ENCODE measurements at places on chromosomes 3 and 15. TPM values are rescaled to one million over a fixed set of nuclear protein-coding genes. Genes with fewer than 3 reads are reported as not detected.

DNA sequence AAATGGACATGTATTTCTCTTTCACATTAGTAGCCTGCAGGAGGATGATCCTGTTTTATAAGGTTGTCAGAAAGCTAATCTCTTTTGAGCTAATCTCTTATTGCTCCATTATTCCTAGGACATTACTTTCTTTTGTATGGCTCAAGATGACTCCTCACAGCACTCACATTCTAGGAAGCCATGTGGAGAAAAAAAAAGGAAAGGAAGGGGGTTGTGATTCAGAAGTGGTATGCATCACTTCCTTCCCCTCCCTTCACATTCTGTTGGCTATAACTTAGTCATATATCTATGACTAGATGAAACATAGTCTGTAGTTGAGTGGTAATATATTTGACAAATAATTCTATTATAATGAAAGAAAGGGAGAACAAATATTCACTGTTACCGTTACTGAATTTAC, 168.8 kb upstream of the TTC14 start:
- no peaks in the 10 kb centered on the region for H3K36me3 ChIP-seq
- H3K27ac ChIP-seq, result no peak overlapping the region
- DNase-seq, result no peak
- H3K4me3 ChIP-seq, result no peak overlapping the region
- no peaks in the 10 kb centered on the region for H3K27me3 ChIP-seq

DNA sequence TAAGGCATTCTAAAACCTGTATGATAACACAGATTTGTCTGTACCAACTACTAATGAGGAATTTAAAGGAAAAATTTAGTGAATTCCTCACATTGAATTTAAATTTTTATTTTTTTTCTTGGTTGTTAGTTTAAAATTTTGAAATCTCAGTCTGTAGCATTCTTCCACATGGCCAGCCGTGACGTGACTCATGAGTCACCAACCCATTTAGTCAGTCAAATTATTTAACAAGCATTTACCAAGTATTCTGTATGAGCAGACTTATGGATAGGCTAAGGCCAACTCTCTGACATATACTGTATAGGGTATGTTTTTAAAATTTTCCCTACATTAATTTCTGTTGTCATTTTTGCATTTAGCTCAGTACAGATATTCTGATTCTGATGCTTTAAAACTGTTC, 112.9 kb downstream of the CNTN4 start:
- no peak overlapping the region for H3K4me3 ChIP-seq
- H3K27me3 ChIP-seq, result no peaks in the 10 kb centered on the region
- no peaks in the 10 kb centered on the region for H3K4me1 ChIP-seq
- no peak overlapping the region for H3K27ac ChIP-seq
- H3K36me3 ChIP-seq, result no peaks in the 10 kb centered on the region

GRCh38 chr15:77083381-77084160, 12.7 kb upstream of the TSPAN3 start:
- H3K36me3 ChIP-seq, result no peaks in the 10 kb centered on the region
- no peak overlapping the region for H3K27ac ChIP-seq
- peaks cover 12% of the 10 kb centered on the region for H3K4me1 ChIP-seq

- H3K4me3 ChIP-seq, result no peak overlapping the region
- H3K27ac ChIP-seq, result no peak overlapping the region
- H3K4me1 ChIP-seq, result peaks cover 30% of the 10 kb centered on the region
These were observed 27.9 kb upstream of the SLC6A6 start for GRCh38 chr3:14374444-14374883.

- no peak overlapping the region for H3K4me3 ChIP-seq
- DNase-seq, result no peak
- no peaks in the 10 kb centered on the region for H3K4me1 ChIP-seq
- H3K36me3 ChIP-seq, result no peaks in the 10 kb centered on the region
These were observed 592.5 kb downstream of the MECOM start for GRCh38 chr3:169071003-169071402.

- no peak overlapping the region for H3K27ac ChIP-seq
- H3K4me3 ChIP-seq, result no peak overlapping the region
- H3K4me1 ChIP-seq, result peaks cover 11% of the 10 kb centered on the region
These were observed 14.1 kb upstream of the SEMA3F start for GRCh38 chr3:50140990-50141389.

DNA sequence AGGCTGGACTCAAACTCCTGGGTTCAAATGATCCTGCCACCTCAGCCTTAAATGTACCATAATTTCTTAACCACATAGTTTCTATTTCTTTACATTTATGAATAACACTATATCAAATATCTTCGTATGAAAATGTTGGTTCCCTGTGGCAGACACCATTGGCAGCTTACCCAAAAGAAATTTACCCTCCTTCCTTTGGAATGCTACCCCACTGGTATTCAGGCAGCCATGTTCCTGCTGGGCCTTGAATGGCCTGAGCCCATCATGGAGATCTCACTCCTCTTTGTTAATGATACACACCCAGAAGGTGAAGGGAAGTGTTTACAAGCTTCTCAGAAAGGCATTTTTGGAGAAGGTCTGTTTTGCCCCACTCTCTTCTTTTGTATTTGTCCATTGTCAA, 94.3 kb upstream of the RNF7 start:
- H3K27ac ChIP-seq, result no peak overlapping the region
- no peaks in the 10 kb centered on the region for H3K27me3 ChIP-seq
- no peak for DNase-seq
- H3K4me1 ChIP-seq, result no peaks in the 10 kb centered on the region
- H3K4me3 ChIP-seq, result no peak overlapping the region
- H3K36me3 ChIP-seq, result no peaks in the 10 kb centered on the region

GRCh38 chr3:148211725-148212124, 486.0 kb upstream of the AGTR1 start:
- no peaks in the 10 kb centered on the region for H3K4me1 ChIP-seq
- H3K4me3 ChIP-seq, result no peak overlapping the region
- no peaks in the 10 kb centered on the region for H3K36me3 ChIP-seq
- no peak for DNase-seq

DNA sequence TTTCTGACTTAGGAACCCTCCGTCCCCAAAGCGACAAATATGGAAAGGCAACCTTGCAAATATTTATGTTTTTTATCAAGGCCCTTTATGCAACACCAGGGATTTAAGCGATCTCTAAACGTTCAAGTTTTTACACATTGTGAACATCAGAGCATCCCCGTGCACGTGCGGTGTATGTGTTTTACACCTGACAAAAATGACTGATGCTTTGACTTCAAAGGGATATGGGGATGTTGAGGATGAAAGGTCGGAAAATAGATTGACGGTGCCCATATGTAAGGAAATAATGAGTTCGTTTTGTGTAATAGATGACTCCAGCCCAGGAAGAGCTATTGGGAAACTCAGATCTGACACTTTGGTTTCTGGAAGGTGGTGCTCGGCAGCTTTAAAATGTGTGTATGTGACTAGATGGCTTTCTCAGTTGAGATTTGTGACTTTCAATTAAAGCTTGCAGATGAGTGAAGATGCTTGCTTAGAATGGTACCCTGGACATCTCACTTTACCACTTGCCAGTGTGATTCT, 866 bp downstream of the SLC49A4 start:
- H3K4me3 ChIP-seq, result peak overlapping the region; percentile 56
- H3K36me3 ChIP-seq, result peaks cover 11% of the 10 kb centered on the region

- no peak overlapping the region for H3K4me3 ChIP-seq
- H3K27ac ChIP-seq, result no peak overlapping the region
- peaks cover 18% of the 10 kb centered on the region for H3K4me1 ChIP-seq
- DNase-seq, result no peak
- peaks cover 3% of the 10 kb centered on the region for H3K27me3 ChIP-seq
- H3K36me3 ChIP-seq, result peaks cover 25% of the 10 kb centered on the region
These were observed 8.5 kb downstream of the RPS17 start for GRCh38 chr15:82531496-82532382.

The CHRM5 gene
- total RNA-seq, result not detected

The OR5K2 gene
- not detected for total RNA-seq

The UNC13C gene
- not detected for total RNA-seq

The ARGFX gene
- total RNA-seq, result not detected

The NLGN1 gene
- not detected for total RNA-seq

All from activated CD4-positive, alpha-beta T cell treated with anti-CD3 and anti-CD28 coated beads, Interleukin-2, amount 10 ng/mL, durations not matched to agents 7 days and 5 days (primary cell).